ENCODE measurements at places on chromosomes 16 and 17.

DNA sequence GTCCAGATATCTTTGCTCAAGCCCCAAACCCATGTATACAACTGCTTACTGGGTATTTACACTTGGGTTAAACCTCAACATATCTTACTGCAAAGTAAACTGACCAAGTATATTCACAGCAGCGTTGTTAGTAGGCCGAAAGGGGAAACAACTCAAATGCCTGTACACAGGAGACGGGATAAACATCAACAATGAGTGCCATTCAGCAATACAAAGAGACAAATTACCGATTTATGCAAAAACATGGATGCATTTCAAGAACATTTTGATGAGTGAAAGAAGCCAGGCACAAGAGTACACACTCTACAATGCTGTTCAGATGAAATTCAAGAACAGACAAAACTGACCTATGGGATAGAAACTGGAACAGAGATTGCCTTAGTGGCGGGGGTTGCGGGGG lies 136.3 kb upstream of the CACNG3 start:
- DNase-seq, result no peak

GRCh38 chr17:43574348-43574747 lies 28.2 kb upstream of the ETV4 start:
- no peak for DNase-seq

GRCh38 chr17:18025945-18026776 lies 12.8 kb downstream of the ATPAF2 start:
- no peak for DNase-seq

DNA sequence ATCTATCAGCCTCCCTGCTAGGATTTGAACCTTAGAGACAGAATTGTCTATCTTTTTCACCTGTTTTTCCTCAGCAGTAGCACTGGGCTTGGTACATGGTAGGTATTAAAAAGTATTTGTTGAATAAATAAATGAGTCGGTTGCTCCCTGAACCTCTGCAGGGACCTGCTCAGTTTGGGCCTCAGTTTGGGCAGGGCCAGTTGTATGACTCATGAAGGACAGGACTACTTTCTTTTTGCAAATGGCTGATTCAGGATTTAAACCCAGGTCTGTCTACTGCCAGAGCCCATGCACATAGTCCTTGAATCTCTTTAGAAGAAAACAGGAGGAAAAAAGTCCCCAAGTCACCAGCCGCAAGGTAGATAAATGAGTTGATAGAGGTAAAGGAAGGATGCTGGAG lies 3.1 kb downstream of the MMP2 start:
- DNase-seq, result no peak

- DNase-seq, result no peak
These were observed 6.1 kb downstream of the CEP112 start for GRCh38 chr17:66185862-66186261.

GRCh38 chr16:78246559-78246958 lies 147.1 kb downstream of the WWOX start:
- no peak for DNase-seq

Measured in K562 (cell line).